Naive thymus-derived CD8-positive, alpha-beta T cell (primary cell): ENCODE measurements at places on chromosomes 6 and 20. TPM values are rescaled to one million over a fixed set of nuclear protein-coding genes. Genes with fewer than 3 reads are reported as not detected.

- no peak for DNase-seq
Measured at GRCh38 chr6:89313006-89313405, 2.1 kb downstream of the GABRR2 start.

- no peak for DNase-seq
Measured at GRCh38 chr6:116047173-116047933, 13.3 kb downstream of the FRK start.

GRCh38 chr6:163113358-163113962 is 301.1 kb upstream of the QKI start:
- DNase-seq = no peak

- no peak for DNase-seq
Measured at GRCh38 chr20:59784791-59785668, 148.4 kb downstream of the SYCP2 start.

GRCh38 chr6:53203483-53203882 is 54.8 kb upstream of the GCM1 start:
- no peak for DNase-seq

- no peak for DNase-seq
Measured at GRCh38 chr20:60040471-60041162, 82.4 kb downstream of the CDH26 start.

GRCh38 chr20:5602346-5602745 is 147.9 kb upstream of the SHLD1 start:
- DNase-seq = no peak

- no peak for DNase-seq
Measured at GRCh38 chr6:97422171-97422570, 139.2 kb upstream of the MMS22L start.

DNA sequence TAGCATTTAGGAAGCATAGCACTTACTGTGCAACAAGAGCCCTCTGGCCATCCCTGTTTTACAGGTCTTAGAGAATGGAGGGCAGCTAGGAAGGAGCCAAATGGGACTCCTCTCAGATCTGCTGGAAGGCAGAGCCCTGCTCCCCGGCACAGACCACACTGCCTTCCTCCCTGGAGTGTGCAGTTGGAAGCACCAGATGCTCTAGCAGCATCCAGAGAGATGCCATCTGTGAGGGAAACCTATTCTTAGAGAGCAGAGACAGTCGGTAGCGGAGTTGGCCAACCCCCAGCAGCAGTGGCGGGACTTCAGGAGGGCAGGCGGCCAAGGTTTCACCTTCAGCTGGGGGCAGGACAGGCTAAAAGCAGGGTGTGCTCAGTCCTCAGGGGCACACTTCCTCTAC is 16.7 kb upstream of the E2F1 start:
- DNase-seq = no peak

DNA sequence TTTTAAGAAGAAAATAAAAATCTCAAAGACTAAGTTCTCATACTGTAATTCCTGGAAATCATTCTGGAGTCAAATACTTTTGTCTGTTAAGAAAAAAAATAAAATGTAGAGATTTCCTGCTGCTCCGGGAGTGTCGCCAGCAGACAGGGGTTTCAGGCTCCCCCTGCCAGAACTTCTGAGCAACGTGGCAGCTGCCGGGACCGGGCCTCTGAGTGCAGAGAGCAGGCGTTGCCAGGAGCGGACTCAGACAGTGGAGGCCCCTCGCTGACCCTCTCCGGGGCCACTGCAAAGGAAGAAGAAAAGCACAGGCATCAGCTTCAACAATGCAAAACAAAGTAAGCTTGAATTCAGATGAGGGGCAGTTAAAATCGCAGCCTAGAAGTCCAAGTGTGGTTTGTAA is 95.5 kb downstream of the THBS2 start:
- no peak for DNase-seq

Gene DEFB132
- total RNA-seq = not detected

DNA sequence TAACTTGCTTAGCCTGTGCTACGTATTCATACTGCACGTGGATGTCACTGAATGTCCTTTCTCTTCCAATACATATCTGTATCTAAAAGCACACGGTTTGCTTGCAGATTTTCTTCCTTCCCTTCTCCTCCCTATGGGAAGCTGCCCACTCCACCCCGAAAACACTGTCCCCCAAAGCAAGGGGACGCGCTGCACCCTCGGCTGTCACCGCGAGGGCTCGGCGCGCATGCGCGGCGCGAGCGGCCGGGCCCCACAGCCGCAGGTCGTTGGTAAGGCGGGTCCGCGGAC is 659 bp downstream of the TMX4 start:
- peak; percentile 39 for DNase-seq

DNA sequence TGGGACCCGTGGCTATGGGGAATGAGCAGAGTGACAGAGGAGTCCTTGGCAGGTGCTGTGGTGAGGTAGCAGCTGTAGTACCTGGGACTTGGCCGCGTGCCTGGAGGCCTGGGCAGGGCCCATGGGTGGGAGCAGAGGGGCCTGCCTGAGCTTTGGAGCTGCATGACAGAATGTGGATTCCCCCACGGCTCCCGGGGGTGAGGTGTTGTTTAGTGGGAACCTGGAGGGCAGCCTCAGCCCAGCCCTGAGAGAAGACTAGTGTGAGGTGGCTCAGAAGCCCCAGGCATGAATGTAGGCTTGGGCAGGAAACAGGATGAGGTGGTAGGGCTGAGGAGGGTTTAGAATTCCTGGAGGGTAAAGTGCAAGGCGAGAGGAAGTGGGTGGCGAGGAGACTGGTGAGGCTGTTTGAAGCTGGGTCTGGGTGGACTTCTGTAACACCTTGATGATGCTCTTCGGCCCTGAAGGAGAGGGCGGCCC is 86.5 kb upstream of the SCP2D1 start:
- no peak for DNase-seq

- DNase-seq = peak; percentile 86
Measured at GRCh38 chr6:30678964-30679726, 6.3 kb upstream of the DHX16 start.

GRCh38 chr20:50144362-50144761 is 9.2 kb downstream of the PEDS1 start:
- DNase-seq = no peak

GRCh38 chr6:163207431-163208383 is 206.8 kb upstream of the QKI start:
- no peak for DNase-seq

DNA sequence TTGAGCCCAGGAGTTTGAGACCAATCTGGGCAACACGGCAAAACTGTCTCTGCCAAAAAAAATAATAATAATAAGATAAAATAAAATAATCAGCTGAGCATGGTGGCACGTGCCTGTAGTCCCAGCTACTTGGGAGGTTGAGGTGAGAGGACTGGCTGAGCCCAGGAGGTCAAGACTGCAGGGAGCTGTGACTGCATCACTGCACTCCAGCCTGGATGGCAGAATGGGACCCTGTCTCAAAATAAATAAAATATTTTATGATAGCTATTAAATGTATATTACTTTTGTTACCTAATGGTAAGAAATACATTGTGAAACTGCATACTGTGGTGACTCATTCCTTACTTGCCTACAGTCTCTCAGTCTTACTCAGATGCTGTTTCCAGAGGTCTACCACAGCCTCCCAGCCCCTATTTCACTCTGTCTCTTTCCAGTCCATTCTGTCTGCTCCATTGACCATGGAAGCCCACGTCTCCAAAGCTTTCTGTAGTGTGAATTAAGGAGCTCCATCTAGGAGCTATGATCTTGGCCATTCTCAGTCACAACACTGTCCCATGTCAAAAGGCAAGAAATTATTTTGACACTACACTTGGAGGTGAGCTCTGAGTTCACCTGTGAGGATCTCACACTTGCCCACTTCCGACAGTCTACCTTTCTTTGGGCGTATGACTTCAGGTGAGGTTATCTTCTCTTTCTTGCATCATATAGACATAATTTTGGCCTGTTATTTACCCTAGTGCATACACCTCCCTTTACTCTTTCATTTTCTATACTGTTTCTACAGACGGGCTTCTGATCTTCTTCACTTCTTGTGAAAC is 22.4 kb upstream of the SNX9 start:
- no peak for DNase-seq

Gene DEFB124
- total RNA-seq = not detected

DNA sequence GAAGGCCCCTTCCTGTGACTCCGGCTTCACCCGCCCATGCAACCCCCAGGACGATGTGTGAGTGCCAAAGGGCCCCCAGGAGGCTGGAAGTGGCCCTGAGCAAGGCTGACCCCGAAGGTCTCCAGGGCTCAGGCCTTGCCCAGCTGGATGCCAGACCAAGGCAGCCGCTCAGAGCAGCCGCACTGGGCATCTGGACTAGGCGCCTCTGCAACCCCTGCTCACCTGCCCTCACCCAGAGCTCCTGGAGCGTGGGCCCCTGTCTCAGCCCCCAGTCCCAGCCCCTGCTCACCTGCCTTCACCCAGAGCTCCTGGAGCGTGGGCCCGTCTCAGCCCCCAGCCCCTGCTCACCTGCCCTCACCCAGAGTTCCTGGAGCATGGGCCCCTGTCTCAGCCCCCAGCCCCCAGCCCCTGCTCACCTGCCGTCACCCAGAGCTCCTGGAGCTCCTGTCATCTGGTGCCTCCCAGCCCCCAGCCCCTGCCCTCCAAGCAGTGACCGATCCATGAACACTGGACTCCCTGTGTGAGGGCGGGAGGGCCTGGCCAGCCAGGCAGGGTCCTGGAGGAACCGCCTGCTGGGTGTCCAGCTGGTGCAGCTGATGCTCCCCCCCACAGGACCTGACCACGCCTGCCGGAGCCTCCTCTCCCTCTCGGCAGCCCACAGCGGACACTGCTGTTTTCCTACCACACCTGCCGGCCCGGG is 1.1 kb downstream of the SRMS start:
- DNase-seq = no peak

- peak; percentile 23 for DNase-seq
Measured at GRCh38 chr6:41073968-41074691, 1.4 kb downstream of the NFYA start.

Gene ZBTB9
- 10.6 TPM for total RNA-seq

Gene TOX2
- total RNA-seq = 0.31 TPM

- DNase-seq = no peak
Measured at GRCh38 chr20:3819411-3820047, 818 bp upstream of the AP5S1 start.

Gene EYA4
- not detected for total RNA-seq

DNA sequence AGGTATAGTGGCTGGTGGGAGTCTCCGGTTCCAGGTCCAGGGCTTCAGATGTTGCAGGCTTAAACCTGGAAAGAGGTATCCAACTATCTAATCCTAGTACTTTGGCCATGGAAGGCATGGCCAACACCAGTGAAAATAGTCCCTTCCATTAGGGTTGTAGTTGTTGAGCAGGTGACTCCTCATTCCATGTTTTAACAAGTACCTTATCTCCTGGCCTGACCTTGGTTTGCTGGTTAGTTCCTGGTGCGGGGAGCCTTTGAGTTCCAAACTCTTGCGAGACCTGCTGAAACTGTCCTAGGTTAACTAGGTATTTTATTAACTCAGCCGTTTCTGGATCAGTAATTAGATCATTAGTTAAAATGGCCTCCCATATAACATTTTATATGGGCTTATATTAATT is 165.1 kb upstream of the PROKR2 start:
- DNase-seq = no peak

Gene AKAP12
- total RNA-seq = not detected

- DNase-seq = no peak
Measured at GRCh38 chr6:75489025-75489424, 4.6 kb downstream of the FILIP1 start.

Gene MTO1
- total RNA-seq = 90.6 TPM

- DNase-seq = no peak
Measured at GRCh38 chr6:127520066-127520465, 931 bp upstream of the MTCL3 start.

GRCh38 chr6:121657972-121658371 is 222.5 kb downstream of the GJA1 start:
- no peak for DNase-seq

DNA sequence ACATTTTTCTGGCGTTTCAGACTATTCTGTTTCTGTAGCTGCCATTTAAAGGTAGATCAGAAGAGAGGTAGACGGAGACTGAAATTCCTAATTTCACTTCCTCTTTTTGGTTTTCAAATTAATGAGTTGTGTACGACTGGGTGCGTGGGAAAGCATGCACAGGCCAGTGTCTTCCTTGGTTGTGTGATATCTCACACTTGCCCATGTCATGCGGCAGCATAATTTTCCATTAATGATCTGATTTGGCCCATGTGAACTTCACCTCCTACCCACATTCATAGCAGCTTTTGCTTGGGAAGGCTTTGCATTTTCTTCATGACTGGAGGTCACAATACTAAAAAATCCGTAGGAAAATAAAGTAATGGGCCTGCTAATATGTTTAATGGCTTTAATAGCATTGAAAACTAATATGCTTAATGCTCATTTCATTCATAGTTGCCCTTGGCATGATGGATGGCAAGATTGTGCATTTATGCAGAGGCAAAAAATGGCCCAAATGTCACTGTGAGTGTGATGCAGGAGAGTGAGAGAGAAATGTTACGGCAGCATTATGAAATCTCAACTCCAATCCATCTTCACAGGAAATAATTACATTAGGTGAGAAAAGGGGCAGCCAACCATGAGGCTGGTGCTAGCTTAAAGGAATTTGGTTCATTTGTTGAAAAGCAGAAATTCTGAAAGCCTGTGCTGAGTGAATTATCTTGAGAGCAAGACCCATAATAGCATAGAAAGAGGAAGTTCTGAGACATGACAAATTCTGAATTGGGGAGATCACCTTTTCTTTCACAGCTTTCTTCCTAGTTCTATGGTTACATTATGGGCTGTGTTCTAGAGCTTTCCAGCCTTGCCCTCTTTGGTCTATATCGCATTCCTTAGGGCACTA is 69.0 kb upstream of the UST start:
- DNase-seq = no peak

DNA sequence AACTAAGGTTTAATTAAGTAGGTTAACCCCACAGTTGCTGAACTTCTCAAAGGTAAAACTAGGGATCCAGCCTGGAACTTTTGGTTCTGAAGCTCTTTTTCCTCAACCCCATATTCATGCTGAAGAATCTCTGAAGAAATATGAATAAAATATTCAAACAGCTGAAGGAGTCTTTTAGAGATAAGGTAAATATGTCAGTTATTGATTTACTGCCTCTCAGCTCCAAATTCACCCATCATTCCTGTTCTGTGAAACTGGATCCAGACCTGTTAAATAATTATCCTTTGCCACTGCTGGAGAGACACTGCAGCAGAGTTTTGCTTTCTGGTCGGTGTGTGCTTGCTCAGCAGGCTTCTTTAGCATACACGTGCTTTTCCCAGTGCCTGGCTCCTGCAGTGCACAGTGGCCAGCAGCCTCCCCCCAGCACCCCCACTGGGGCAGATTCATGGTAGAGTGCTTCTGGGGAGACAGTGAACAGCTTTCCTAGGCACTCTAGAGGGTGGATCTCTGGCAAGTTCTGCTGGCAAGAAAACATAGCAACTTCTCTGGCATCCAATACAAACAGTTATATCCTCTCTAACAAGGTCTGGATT is 62.0 kb upstream of the BCLAF1 start:
- DNase-seq = no peak
